Stimulated activated CD4-positive, alpha-beta T cell treated with anti-CD3 and anti-CD28 coated beads, Interleukin-2, amount 100 ng/mL, for 48 hours (primary cell): ENCODE measurements at places on chromosomes 2 and 18.

DNA sequence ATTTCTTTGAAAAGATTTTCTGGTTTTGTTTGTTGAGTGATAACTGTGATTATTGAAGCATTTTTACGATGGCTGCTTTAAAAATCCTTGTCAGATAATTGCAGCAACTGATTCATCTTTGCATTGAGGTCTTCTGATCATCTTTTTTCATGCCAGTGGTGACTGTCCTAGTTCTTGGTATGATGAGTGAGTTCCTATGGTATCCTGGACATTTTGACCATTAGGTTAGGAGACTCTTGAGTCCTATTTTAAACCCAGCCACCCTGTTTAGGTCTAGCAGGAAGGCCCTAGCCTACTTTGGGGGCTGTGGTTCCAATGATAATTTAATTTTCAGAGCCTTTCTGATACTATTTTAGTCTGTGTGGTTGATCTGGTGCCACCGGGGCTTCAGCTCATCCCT is 72.7 kb upstream of the REV1 start:
- DNase-seq, result no peak

DNA sequence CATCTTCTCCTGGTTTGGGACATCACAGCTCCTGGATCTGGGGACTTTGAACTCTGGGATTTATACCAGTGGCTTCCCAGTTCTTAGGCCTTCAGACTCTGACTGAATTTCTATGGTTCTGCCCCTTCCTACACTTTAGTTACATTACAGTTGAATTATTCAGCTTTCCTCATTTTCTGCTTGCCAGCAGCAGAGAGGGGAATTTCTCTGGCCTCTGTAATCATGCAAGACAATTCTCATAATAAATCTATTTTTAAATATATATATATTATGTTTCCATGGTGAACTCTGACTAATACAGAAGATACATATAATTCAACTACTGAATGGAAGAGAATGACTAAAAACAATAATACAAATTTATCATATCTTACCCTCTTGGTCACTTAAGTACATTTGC is 1478.6 kb upstream of the ACVR2A start:
- no peak for DNase-seq

DNA sequence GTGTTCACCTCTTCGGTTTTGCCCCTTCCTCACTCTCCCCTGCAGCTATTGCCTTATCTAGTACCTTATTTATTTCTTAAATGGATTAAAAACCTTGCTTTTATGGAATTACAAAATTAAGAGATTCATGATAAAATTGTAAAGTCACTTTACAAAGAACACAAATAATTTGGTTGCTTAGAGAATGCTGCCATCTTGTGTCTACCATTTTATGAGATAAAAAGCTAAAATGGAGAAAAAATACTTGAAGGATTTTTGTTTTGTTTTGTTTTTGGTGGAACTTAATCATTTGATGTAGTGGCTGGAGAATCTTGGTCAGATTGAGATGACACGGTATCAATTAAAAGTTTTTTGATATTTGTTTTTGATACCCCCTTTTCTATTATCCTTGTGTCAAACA is 69.6 kb downstream of the R3HDM1 start:
- no peak for DNase-seq

DNA sequence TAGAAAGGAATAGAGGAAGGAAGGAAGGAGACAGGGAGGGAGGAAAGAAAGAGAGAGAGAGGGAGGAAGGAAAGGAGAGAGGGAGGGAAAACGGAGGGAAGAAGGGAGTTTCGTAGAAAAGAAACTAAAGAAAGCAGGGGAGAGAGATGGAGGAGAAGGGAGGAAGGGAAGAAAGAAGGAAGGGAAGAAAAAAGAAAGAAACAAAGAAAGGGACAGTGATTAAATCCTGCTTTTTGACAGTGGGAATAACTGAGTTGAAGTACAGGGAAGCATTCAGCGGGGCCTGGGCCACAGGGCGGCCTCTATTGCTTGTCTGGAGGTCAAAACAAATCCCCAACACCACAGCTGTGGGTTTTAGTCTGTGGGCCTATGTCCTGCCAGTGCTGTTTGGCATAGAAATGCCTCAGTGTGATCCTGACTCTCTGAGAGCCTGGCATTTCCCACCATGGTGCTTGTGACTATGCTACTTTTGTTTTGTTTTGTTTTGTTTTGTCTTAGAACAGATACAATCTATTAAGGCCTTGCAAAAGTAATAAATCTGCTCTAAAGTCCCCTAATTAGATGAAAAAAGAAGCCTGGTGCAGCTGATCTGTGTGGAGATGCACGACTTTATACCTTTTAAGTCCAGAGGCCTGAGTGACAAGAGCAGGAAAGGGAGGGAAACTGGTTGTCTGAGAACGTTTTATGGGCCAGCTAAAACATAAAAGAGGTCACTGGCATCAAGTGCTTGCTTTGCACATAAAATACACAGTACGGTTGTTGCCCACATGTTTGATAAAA is 40.0 kb downstream of the IL1RL2 start:
- DNase-seq, result no peak

DNA sequence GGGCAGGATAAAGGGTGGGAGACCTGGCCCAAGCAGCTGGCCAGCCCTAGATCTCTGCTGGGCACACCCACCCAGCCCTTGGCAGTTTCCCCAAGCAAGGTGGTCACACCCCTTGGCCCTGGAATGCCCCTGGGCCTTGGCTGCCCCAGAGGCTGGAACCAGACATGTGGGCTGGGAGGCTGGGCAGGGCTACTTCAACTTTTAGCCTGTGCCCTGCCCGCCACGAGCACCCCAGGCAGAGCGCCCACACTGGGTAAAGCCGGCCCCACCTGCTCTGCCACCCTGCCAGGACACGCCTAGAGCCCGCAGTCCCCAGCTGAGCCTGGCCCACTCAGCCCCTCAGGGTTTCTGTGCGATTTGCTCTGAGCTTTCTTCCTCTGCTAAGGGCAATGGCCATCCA is 119.7 kb upstream of the SMAD2 start:
- no peak for DNase-seq

DNA sequence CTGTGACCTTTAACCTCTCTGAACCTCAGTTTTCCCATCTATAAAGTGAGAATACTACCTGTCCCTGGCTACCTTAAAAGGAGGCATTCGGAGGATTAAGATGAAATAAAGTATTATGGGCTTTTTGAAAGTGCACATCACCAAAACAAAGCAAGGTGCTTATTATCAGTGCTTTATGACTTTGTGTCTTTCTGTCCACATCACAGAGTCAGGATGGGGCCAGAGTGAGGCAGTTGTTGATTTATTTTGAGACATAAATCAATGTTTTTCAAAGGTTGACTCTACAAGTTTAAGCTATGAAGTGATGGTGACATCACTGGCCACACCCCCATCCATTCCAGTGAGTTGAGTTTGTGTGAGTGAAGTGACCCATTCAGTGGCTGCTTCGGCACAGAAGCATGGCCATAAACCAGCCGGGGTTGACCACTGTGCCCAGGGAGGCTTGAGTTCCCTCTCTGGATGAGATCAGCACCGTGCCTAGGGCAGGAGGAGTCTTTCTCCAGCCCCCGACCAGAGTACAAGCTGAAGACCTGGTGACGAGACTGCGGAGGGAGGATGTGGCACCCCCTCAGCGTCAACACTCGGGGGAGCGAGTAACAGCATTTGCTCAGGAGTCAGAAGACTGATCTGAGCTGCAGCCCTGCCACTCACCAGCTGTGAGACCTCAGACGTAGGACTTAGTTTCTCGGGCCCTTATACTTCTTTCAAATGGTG is 89.0 kb upstream of the PPP1CB start:
- DNase-seq, result no peak
